ENCODE measurements at places on chromosomes 1 and 21.
A peak's percentile ranks its signal among the peaks of the same experiment; 100 is the strongest.

- no peak for DNase-seq
Observed at GRCh38 chr1:115258302-115258866, 79.7 kb downstream of the NGF start.

DNA sequence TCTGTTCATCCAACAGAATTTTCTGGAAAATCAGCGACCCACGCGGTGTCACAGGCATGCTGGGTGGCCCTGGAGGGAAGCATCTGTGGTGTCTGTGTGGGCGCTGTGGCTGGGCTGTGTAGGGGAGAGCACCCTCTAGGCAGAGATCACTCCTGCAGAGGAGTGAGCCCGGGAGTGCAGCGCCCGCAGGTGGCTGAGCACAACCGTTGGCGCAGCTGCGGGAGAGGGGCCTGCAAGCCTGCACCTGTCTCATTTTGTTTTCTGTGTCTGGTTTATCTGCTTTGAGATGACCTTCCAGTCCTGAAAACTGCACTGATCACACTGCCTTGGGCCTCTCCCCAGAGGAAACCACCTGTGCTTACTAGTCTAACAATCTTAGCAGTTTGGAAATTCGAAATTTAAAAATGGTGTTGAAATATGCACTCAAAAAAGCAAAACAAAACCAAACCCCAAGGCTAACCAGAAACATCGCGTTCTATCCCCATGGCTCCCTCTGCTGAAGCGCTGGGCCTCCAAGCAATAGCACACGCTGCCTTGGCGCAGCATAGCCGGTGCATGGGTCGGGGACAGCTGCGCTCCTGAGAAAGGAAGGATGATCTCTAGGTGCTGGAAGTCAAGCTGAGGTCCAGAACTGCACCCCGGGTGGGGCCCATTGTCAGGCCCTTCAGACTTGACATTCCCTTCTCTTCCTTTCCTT, 4.8 kb downstream of the FAM3B start:
- no peak for DNase-seq

DNA sequence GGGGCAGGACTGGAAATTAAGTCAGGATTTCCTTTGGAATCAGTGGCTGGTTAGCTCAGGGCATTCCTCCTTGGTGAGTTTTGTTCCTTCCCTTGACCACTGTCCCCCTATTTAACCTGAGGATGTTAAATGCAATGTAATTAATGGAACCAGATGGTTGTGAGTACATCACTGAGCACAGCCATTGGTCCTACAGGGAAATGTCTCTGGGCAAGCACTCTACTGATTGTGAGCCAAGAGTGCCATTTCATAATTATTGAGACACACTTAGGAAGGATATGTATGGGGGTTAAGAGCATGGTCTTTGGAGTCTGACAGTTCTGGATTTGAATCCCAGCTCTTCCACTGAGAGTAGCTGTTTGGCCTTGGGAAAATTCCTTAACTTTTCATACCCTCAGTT, 74.4 kb downstream of the SPAG17 start:
- no peak for DNase-seq

DNA sequence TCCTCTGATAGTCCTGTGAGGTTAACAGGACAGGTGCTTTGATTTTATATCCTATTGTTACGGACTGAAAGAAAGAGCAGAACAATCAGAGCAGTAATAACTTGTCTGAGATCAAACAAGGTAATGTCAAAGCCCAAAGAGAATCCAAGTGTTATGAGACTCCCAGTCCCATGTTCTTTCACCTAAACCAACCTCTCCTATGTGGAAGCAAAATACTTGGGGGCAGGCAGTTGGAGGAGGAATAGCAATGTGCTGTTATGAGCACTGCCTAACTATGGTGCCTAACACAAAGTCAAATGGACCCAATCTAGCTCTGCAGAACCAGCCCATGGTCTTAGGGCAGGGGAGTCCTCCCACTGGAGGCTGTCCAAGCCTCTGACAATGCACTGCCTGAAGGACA, 28.1 kb downstream of the ACBD3 start:
- no peak for DNase-seq

- DNase-seq, result peak; percentile 18
Observed at GRCh38 chr21:31558189-31558961, 101.1 kb upstream of the SOD1 start.

DNA sequence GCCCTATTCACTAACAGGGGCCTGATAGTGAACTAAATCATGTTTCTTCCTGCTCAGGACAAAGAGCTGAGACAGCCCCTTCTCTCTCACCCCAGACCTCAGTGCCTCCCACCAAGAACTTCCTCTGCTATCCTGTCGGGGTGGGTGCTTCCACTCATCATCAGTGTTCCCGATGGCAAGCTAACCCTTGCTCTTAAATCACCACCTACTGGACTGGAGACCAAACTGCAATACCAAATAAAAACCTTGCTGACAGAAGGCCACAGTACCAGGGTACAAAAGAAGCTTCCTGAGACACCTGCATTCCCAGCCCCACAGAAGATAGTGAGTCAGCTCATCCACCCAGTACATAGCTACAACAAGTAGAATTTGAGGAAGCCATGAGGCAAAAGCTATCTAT, 799.5 kb downstream of the LTN1 start:
- DNase-seq, result no peak

GRCh38 chr1:54272134-54272533, 72.2 kb downstream of the MRPL37 start:
- DNase-seq, result no peak

DNA sequence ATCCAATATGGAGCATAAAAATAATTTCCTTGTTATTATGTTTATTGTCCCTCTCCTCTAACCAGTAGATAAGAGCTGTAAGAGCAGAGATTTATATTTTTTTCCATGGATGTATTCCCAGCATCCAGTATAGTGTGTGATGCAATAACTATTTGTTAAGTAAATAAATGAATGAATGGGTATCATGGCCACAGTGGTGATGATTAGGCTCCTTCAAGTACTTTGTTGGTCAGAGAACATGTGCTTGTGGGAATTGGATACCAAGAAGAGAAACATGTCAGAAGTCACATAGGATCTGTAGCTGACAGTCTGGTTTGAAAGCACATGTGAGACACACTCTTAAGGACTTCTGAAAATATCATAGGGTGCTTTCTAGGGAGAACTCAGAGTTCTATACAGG, 588.5 kb downstream of the AGBL4 start:
- no peak for DNase-seq

DNA sequence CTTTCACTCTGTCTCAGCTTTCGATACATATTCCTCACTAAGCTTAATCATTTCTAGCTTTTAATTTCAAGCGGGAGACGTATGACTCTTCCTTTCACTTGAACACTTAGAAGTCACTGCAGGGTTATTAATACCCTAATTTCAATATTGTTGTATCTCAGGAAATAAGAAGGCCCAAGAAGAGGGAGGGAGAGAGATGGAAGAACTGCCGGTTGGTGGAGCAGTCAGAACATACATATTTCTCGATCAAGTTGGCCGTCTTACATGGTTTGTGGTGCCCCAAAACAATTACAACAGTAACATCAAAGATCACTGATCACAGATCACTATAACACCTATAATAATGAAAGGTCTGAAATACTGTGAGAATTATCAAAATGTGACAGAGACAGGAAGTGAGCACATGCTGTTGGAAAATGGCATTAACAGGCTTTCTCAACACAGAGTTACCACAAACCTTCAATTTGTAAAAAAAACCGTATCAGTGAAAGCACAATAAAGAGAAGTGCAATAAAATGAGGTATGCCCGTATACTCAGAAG, 145.4 kb upstream of the HP1BP3 start:
- DNase-seq, result no peak

DNA sequence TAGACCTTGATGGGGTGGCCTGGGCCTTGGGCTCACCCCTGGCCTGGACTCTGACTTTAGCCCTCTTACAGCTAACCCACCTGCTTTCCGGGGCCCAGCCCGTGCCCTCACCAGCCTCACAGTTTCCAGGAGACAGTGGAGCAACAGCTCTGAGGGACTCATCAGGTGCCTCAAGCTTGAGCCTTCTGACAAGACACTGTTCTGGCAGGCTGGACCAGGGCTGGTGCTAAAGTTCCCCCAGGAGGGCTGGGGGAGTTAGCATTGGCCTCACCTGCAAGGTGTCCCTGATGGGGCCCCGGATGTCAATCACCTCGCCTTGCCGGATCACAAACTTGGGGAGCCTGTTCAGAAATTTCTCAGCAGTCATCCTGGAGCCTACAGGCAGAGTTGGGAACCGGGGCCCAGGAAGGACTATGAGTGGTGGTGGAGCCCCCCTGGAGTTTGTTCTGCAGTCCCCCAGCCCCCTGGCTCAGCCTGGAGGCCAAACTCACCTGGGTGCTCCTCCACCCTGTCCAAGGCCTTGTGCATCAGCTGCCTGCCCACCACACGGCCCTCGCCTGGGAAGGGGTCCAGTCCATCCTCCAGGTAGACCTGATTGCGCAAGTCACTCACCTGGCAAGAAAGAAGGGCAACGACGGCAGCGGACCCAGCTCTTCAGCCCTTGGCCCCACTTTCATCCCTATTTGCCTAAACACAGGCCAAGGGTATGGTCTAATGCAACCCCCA, 4.1 kb downstream of the SH3BGRL3 start:
- DNase-seq, result no peak

DNA sequence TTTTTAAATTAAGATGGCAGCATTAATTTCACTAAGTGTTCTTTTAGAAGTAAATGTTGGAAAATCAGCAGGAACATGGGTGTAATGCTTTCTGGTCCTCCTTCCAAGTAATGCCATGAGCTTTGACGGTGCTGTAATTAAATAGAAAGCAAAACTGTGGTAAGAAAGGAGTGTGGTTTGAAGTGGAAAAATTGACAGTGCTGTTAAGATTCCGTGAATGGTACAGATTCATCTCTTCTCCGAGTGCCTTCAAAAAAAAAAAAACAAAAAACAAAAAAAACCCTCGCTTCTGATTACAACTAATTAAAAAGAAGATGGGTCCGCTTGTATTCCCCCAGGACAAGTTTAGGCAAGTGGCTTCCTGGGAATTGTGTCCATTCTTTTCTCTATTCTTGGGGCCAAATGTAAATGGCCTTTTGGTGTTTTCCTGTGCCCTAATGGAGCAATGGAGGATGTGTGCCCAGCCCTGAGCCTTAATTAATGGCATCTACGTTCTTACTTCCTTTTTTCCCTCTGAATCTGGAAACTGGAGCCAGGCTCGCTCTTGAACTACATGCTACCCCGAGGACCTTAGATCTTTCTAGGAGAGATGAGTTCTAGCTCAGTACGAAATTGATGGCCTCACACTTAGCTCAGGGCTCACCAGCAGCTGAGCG, 5.1 kb downstream of the LMO4 start:
- peak; percentile 41 for DNase-seq

- DNase-seq, result no peak
Observed at GRCh38 chr1:91540910-91541309, 40.3 kb downstream of the CDC7 start.

DNA sequence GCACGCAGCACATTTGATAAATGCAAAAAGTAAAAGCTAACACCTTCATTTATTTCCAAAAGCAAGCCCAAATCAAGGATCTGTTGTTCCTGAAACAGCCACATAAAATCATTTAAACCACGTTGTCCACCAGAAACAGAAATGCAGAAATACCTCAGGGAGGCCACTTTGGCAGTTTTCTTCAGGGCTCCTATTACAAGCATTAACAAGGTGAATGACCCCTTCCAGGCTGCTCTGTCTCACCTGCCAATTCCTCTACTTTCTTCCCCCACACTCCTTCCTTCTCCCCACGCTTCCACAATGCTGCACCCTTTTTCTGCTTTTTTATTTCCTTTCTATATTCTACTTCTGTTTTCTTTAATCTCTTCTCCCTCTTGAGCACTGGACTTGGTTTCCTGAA, 55.0 kb upstream of the PTGFRN start:
- DNase-seq, result no peak

DNA sequence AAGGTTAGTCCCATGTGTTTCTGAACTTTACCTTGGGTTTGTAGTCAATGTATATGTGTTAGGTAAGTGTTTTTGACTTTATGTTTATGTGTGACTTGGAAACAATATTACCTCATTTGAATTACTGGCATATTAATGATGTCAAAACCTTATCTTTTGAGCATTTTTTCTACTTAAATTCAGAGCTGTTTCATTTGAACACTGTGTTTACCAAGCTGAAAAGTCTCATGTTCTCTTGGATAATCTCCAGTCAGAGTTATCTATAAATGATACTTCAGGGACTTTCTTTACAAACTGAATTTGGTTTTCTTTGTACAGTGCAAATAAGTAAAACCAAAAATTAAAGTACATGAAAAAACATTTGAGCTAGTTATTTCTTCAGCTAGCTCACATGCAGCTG, 30.0 kb downstream of the ADAMTS1 start:
- no peak for DNase-seq

- DNase-seq, result no peak
Observed at GRCh38 chr1:25651824-25652741, 35.5 kb downstream of the MAN1C1 start.

GRCh38 chr1:15352128-15352957, 57.3 kb upstream of the EFHD2 start:
- no peak for DNase-seq

GRCh38 chr1:218462116-218462515, 117.0 kb downstream of the TGFB2 start:
- no peak for DNase-seq

DNA sequence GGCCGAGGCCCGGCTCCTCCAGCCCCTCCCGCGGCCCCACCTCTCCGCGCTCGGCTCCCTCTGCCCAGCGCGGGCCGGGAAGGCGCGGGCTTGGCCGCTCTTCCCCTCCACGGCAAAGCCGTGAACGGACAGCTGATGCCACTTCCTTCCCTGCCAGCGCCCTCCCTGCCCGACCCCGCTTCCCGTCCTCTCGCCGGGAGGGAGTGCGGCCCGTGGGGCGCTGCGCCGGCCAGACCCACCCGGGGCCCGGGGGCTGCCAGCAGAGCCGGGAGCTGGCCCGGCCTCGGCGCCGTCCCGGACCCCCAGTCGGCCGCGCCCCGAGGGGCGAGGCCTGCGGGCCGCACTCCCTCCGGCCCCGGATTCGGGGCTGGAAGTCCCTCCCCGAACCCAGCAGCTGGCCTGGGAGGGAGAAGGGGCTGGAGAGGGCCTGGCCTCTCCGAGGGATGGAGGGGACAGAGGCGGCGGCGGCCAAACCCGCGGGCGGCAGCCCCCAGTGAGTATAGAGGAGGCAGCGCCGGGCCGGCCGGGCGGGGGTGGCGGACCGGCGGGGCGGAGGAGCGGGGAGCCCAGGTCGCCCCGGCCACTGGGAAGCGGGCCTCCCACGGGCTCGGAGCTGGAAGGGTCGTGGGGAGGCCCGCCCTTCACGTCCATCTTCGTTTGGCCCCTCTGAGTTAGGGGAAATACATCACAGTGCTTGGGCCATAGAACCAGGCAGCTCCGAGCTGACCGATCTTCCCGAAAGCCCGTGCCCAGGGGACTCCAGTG, at the start of gene KIAA1614:
Gene KIAA1614 (plus strand): TSS at position 97 of the 765 bp plus-strand sequence. CDS start 347 bp downstream, at position 444.
- no peak for DNase-seq

DNA sequence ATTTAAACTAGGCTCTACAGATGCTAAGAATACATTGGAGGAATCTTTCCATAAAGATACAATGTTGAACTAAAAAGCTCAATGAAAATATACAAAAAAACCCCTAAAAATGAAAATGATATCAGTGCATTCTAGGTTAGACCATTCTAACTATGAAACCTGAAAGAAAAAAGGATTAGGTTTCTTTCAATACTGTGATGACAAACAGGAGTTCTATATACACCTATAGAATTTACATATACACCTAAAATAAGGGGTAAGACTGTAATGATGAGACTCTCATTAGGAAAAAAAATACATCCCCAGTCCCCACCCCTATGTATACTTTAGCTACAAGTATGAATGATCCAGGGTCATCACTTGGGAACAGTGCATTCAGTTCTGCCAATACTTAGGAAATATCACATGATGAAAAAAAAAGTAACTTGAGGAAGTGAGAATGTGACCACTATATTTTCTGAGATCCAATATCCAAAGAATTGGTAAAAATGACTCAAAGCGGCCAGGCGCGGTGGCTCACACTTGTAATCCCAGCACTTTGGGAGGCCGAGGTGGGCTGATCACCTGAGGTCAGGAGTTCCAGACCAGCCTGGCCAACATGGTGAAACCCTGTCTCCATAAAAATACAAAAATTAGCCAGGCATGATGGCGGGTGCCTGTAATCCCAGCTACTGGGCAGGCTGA, 26.3 kb downstream of the SELENOF start:
- DNase-seq, result no peak
